ENCODE measurements at places on chromosomes 16 and 17. TPM values are rescaled to one million over a fixed set of nuclear protein-coding genes. Genes with fewer than 3 reads are reported as not detected.

Gene ENGASE
- 30.7 TPM for total RNA-seq

Gene RRN3
- 25.8 TPM for total RNA-seq

Gene P2RX5
- 0.18 TPM for total RNA-seq

Gene TLCD1
- 12.9 TPM for total RNA-seq

Gene FOXJ1
- 0.12 TPM for total RNA-seq

Gene SSTR5
- total RNA-seq: not detected

Gene CRISPLD2
- 1.7 TPM for total RNA-seq

Gene TPSG1
- total RNA-seq: not detected

Gene WNT3
- total RNA-seq: 4.9 TPM

Gene ZG16B
- total RNA-seq: 2.6 TPM

Gene PRAC2
- total RNA-seq: not detected

Gene KRT33A
- total RNA-seq: not detected

Gene OMG
- total RNA-seq: not detected

Gene MYH1
- not detected for total RNA-seq

Gene TRAPPC1
- total RNA-seq: 121 TPM

Gene ABCA10
- total RNA-seq: 0.92 TPM

Gene HBA2
- not detected for total RNA-seq

Gene C16orf54
- total RNA-seq: not detected

Gene RNF227
- total RNA-seq: 1.6 TPM

Gene OR4D1
- total RNA-seq: not detected

Gene TP53TG3
- total RNA-seq: not detected

All from chondrocyte (in vitro differentiated cells).